ENCODE measurements at places on chromosomes 2 and 18.

DNA sequence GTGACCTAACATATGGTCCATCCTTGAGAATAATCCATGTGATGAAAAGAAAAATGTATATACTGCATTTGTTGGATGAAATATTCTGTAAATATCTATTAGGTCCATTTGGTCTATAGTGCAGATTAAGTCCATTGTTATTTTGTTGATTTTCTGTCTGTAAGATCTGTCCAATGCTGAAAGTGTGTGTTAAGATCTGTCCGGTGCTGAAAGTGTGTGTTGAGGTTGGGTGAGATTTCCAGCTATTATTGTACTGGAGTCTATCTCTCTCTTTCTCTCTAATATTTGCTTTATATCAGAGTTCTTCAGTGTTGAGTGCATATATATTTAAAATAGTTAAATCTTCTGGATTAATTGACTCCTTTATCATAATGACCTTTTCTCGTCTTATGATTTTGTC lies 828.8 kb upstream of the CRIM1 start:
- no peak for DNase-seq

DNA sequence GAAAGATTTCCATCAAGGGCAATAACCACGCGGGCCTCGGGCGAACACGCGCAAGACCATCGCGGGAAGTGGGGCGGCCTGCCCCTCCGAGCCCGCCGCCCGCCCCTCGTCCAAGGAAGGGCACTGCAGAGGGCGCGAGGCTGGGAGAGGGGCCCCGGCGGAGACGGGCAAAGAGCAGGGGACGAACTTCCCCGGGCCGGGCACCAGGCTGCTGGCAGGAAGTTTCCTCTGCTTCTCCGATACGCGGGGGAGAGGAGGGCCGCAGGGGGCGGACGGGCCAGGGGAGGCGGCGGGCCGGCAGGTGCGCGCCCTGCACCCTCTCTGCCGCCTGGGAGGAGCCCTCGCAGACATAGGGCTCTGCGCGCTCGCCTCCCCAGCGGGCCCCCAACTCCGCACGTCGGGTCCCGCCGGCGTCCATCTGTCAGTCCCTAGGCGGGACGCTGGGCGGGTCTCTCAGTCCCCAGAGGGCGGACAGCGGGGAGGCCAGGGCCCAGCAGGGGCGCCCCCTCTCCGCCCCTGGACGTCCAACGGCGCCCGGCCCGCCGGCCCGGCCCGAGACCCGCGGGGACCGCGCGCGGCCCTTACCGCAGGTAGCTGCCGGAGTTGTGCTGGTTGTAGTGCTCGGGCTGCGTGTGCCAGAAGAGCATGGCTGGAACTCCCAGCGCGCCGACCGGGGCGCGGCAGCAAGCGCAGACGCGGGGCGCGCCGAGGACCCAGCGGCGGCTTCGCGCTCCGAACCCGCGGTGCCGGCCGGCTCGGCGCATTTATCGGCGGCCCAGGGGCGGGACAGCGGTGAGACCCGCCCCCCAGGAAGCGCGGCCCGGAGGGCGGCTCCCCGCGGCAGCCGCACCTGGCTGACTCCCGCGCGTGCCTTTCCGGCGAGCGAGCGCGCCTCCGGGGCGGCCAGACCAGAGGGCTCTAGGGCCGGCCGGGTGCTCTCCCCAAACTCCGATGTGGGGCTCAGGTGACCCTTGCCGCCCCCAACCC lies at the start of gene TFCP2L1:
TFCP2L1 (minus strand) TSS at position 740 of the 987 bp plus-strand sequence; CDS start at position 647, 93 bp downstream.
- DNase-seq = no peak

GRCh38 chr2:21590026-21590690 lies 466.4 kb downstream of the TDRD15 start:
- DNase-seq = no peak

DNA sequence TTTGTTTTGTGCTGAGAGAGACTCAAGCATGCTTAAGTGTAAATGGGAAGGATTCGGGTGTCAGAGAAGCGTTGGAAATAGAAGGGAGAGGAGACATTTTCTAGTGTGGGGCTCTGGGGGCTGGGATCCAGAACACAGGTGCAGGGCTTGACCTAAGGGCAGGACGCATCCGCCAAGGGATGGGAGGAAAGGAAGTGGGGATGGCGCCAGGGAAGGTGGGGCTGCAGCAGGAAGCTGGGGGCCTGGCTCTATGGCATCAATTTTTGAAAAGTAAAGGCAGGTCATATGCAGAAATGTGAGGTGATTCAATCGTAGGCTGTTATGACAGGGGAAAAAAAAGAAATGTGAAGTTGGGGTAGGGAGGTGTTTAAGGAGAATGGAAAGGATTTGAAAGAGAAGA lies 143.2 kb upstream of the SERTAD2 start:
- DNase-seq = no peak

DNA sequence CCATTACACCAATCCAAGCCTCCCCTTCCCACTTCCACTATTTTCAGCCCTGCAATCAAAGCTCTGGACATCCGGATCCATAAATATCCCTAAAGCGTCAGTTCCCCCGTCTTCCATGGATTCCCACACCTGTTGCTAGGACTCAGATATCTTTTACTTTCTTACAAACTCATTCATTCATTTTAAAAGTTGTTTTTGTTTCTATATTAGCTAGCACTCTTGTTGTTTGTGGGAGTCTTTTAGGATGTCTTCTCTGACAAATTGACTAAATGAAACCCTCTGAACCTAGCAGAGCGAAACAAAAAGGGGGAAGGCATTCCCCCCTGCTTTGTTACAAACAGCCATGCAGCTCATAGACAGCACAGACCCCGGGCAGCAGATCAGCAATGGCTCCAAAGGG lies 9.0 kb upstream of the NBAS start:
- DNase-seq = no peak

GRCh38 chr2:120261387-120262006 lies 8.8 kb downstream of the RALB start:
- no peak for DNase-seq

DNA sequence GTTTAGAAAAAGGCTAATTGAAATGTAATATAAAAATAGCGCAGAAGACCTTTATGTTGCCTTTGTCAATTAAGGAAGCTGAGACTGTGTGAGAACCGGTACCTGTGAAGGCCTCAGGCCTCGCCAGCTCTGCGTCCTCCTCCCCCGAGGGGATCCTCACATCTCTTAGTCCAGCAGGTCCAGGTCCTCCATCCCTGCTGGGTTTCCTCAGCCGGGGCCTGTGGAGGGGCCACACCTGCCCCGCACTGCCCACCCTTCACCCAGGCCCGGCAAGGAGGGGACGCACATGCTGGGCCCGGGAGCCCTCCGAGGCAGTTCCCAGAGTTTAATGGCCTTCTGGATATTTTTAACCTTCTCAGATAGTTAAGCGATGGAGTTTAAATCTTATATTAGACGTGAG lies 3.5 kb downstream of the KCNG2 start:
- no peak for DNase-seq

DNA sequence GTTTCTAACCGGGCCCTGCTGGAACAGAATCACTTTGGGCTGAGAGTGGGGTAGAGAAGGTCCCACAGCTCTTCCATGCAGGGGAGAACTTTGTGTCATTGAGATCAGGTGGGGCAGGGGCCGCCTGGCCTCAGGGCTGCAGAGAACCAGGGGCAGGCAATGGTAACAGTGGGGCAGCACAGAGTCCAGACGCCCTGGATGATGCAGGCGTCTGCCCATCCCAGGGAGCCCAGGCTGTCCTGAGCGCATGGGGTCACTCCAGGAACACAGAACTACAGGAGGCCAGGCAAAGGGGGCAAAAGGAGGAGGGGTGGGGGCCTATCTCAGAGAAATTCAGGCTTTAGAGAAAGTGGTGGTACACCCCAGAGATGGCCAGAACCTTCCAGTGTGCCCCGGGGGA lies 121.3 kb downstream of the NDUFA10 start:
- no peak for DNase-seq

GRCh38 chr2:217222309-217222910 lies 362.5 kb upstream of the TNP1 start:
- DNase-seq = no peak

DNA sequence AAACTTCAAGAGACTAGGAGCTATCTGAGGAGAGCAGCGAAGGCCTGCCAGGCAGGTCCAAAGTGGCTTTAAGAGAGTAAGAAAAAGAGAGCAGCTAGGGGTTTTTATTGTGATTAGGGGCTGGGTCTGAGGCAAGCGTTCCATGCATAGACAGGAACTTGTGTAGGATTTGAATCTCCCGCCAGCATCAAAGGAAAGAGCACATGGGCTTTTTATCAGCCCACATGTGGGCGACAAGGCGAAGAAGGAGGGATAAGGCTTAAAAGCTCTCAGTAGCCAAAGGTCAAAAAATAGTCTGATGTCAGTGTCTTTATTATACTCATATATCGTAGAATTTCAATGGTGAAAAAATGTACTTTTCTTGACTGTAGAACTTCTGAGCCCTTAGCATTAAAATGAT lies 178.5 kb upstream of the TMEFF2 start:
- DNase-seq = no peak

DNA sequence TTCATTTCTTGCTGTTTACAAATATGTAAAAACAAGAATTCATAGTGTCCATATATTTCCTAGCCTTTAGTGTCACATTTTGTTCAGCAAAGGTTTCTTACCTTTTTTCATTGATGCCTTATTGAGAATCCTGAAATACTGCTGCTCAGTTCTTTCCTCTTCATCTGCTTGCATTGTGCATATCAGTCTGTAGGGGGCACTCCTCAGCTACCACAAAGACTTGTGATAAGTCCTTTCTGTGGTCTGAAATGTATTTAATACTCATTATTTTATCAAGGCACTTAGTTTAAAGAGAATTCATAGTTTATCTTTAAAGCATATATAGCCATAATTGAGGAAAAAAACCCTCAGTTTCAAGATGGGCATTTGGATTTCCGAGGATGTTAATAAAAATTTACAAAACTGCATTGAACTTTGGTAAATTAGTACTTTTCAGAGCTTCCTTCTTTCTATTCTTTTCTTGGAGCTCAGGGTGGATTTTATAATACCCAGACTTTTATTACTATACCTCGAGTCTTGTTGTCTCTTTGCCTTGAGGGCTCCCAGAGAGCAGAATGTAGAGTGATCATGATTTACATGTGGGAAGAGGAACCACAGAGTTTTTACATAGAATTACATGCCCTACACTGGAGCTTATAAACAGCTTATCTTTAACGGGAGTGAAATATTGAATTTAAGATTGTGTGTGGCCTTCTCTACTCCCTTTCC lies 570.1 kb downstream of the PLCL1 start:
- DNase-seq = no peak

DNA sequence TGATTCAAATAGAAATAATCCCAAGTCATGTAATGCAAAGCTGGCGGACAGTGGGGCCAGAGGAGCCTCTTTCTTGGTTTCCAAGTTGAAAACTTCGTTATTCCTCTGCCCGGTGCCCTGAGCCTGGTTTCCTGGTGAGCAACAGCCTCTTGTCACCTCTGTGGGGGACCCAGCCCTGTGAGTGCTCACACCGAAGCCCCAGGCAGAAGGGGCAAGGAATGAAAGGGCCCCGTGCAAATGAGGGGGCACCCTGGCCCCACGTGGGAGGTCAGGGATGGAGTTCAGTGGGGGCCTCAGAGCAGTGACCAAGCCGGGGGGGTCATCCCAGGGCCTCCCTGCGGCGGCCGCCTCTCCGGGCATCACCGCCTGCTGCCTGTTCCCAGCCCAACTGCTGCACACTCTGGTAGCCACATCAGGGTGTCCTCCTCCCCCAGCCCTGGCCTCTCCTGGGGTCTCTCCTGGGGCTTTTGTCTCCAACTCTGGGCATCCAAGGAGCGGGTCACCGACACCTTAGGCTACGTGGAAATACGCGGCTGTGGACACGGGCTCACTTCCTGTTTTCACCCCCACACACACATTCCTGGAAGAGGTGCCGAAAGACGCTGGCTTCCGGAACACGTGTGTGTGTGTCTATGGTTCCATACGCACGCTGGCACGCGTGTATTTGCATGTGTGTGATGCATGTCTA lies 64.5 kb downstream of the TWIST2 start:
- DNase-seq = no peak

DNA sequence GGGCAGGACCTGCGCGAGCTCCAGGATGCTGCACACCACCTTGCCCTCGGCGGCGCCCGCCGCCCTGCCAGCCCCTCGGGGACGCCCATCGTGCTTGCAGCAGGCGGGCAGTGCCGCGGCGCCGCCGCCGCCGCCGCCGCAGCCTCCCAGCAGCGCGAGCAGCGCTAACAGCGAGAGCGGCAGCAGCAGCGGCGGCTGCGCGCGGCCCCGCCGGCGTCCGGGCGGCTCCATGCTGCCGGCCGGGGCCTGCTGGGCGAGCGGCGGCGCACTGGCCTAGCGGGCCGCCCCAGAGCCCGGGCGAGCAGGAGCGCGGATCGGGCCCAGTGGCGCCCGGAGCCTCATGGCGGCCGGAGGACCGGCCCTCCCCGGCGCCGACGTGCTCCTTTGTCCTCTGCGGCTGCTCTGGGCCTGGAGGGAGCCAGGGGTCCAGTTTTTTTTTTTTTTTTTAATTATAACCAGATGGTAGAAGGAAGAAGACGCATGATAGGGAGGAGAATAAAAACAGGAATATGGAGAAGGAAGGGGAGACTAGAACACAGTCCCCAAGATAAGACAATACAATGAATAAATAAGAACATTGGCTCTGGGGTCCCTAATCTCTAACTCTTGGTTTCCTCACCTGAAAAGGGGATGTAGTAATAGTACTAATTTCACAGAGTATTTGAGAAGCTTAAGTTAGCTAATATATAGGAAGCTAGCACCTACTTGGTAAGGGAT lies 17.1 kb upstream of the ANKRD62 start:
- DNase-seq = no peak

GRCh38 chr18:23237524-23238151 lies 102.4 kb downstream of the CABLES1 start:
- no peak for DNase-seq

- DNase-seq = no peak
Measured at GRCh38 chr2:41626936-41627335, 420.9 kb upstream of the PKDCC start.

- DNase-seq = no peak
Measured at GRCh38 chr2:22497789-22498188, 887.2 kb upstream of the KLHL29 start.
